CD8-positive, alpha-beta T cell (primary cell): ENCODE measurements at places on chromosomes 13 and 19.

DNA sequence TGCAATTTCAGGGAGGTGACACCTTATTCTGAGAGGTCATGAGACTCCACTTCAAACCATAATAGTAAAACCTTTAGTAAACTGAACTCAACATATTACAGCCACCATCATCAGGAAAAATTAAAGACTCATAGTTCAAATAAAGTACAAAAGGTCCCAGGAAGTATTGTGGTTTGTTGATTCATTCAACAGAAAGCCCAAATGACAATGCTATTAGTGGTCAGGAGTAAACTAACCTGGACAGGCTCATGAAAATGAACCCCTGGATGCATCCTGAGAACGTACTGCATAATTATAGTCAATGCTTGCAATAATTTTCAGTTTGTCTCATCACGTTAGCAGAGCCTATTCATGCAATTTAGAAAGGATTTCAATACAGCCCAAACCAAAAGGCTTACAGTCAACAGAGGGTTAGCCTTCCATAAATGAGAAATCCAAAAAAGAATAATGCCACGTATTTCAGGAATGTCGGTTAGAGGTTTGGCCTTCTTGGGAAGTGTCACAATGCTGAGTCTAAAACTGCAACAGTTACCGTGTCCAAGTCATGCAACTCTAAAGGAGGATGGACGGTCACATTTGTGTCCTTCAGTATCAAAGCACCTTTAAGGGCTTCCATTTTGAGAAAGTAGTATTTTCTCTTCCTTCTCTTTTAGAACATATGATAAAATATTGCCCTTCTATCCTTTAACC is 280.8 kb downstream of the ABCC4 start:
- DNase-seq: no peak

- DNase-seq: no peak
These were observed 38.8 kb downstream of the VSTM2B start for GRCh38 chr19:29564574-29565005.

- no peak for DNase-seq
These were observed 151.8 kb upstream of the TMTC4 start for GRCh38 chr13:100826441-100826840.

DNA sequence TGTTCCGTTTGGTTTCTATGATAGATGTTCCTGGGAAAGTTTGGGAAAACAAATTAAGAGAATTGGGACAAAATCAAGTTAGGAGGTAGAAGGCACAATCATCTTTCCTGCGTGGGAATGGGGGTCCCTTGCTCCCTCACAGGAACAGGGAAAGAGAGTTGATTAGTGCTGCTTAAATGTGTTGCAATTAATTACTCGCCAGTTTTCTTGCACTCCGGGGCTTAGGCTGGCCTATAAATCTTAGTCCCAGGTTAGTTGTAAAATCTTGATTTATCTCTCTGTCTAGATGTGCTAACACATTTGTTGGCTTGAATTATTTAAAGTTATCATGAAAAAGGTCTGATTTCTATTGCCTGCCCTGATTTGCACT is 10.1 kb downstream of the B3GLCT start:
- no peak for DNase-seq

GRCh38 chr19:55391191-55391670 is 5.5 kb downstream of the RPL28 start:
- DNase-seq: no peak
